ENCODE measurements at places on chromosomes 11 and 22.

GRCh38 chr11:122333467-122333866 is 217.5 kb upstream of the BLID start:
- no peak for DNase-seq

DNA sequence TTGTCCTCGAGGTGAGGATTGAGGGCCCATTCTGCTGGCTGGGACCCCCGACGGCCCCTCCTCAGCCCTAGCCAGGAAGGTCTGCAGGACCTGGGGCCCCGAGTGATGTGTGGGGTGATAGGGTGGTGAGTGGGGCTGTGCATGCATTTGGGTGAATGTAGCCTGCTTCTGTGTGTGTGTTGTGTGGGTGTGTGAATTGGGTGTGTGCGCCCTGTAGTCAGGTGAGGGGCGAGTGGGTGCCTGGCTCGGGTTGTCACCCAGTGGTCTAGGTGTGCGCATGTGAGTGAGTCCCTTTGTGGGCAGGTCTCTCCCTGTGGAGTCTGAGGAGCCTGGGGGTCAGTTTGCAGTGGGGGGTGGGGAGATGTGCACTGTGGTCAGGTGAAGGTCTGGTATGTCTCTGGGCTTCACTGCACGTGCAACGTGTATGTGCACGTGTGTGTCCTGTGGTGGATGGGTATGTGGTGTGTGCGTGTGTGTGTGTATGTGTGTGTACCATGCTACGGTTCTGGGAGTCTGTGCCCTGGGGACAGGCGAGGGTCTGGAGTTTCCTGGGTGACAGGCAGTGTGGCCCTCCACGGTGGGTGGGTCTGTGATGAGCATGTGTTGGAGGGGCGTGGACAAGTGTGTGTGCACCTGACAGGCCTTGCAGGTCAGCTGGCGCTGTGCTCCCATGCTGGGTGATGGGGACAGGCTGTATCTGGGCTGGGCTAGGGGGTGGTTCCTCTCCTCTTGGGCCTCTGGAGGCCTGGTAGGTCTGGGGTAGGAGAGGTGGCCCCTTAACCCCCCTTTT is 1.0 kb downstream of the TMEM151A start:
- DNase-seq, result no peak

DNA sequence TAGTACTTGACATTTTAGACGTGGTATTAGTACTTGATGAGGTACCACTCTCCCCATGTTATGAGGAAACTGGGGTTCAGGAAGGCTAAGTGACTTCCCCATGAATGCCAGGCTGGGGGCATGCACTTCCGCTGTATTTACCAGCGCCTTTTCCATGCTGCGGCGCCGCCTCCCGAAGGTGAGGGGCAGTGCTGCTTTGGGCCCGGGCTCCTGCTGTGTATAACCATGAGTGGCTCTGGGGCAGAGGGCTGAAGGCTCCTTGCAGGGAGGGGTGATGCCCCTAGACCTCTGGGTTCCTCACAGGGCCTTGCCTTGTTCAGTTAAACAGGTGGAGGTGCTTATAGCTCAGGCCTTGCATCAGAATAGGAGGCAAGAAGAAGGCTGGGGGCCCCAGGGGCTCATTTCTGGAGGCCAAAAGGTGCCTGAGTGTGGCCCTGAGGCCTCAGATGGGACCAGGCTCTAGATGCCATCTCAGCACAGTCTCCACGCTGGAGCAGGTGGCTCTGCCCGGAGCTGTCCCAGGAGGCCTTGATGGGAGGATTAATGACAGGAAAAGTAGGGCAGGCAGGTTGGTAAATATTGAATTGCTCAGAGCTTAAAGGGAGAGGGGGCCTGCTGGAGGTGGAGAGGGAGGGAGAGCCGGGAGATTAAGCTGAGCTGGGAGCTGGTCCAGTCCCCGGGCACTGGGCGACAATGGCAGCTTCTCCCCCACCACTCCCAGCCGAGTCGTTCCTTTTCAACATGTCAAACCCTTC is 129.6 kb downstream of the CEP164 start:
- no peak for DNase-seq

DNA sequence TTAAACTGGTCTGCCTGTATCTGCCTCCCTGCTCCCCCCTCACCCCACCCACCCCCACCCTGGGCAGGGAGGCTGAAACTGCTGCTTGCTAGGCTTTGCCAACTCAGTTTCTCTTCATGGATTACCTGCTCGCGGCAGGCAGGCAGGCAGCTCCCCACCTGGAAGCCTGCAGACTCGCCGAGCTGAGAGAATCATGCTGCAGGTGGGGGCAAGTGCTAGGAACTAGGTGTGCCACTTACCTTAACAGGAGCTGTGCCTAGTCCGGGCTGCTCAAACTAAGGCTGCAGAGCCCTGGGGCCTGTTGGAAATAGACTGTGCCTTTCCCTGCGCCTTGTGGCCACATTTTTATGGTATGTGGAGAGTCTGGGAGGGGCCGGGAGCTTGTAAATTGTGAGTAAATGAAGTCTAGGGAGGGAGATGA is 30.3 kb downstream of the MARK2 start:
- DNase-seq, result no peak

GRCh38 chr11:73204711-73205121 is 13.4 kb upstream of the P2RY2 start:
- no peak for DNase-seq

DNA sequence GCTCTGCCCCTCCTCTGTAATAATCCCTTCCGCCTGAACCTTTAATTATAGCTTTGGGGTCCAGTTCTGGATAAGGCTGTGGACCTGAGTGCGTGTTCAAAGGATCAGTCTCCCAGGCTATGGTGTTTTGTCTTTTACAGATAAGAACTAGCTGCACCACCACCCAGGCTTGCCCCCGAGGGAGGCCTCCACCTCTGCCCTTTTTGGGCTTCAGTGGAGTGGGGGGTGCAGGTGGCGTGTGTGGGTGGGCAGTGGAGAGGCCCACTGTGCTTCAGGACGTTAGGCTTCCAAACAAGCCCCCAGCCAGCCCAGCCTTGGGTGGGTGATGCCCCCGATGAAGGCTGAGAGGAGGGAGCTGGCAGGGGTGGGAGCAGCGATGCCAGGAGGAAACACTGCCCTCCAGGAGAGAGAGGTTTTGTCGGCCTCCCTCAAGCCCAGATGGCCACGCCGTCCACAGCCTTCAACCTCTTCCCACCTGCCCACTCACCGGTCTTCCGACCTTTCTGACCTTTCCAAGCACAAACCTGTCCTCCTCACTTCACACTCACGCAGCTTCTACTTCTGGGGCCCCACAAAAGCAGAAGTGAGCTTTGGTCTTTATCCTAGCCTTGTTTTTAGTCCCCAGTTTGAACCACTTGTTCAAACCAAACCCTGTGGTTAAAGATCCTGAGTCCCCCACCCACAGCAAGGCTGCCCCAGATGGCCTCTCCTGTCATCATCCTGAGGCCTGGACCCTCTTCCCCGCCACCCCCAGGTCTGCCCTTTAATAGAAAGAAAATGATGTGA is 20.4 kb downstream of the PSMD13 start:
- DNase-seq, result no peak

DNA sequence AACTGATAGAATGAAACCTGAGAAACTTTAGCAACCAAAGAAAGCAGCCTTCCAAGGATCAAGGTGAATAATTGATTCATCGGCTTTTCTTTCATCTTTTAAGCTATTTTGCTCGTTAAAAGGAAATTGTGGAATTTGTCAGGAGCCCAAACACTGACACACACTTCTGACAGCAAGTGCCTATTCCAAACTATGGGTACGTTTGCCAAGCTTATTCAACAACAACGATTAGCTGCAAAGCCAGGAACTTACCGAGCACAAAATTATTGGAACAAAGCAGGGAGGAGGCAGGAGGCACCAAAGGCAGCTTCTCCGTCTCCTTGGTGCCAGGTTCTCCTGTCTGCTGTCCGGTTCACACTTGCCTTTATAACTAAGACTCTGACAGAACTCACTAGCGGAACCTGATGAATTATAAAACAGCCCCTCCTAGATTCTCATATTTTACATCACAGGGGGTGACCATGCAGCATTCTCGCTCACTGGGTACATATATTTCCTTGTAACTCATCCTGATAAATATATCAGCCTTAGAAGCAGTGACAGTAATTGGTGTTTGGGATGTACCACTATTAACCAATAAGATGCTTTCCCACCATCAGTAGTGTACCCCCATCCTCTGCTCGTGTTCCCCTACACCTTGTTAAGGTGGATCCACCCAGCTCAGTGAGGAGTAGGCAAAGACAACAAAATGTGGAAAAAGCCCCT is 395.9 kb upstream of the CCDC90B start:
- no peak for DNase-seq

DNA sequence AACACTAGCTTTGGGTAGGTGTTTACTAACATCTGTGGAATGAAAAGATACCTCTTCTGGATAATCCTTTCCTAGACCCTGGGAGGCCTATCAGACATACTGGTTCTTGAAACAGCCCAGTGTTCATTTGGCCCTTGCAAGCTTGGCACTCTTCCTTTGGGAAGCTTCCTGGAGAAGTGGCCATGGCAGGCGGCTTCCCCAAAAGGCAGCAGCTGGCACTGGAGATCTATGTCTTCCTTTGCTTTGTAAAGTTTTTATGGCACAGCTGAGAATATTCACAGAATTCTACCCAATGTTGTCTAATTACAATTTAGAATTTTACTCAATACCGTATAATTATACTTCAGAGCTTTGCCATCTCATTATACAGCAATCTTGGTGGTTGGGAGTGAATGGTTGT is 199.2 kb upstream of the C11orf87 start:
- DNase-seq, result no peak

DNA sequence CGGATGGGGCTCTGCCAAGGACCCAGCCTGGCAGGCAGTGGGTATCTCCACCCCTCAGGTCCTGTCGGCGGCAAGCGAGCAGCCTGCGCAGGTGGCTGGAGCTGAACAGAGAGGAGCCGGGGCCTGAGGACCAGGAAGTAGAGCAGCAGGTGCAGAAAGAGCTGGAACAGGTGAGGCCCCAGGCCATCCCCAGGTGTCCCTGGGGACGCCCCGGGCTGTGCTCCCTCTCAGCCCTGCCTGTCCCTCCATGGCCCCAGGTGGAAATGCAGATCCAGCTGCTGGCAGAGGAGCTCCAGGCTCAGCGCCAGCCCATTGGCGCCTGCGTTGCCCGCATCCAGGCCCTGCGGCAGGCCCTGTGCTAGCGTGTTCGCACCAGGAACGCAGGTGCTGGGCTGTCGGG is 44.0 kb downstream of the PISD start:
- DNase-seq, result no peak

- DNase-seq, result no peak
Observed at GRCh38 chr11:103897160-103897936, 139.1 kb upstream of the DDI1 start.

DNA sequence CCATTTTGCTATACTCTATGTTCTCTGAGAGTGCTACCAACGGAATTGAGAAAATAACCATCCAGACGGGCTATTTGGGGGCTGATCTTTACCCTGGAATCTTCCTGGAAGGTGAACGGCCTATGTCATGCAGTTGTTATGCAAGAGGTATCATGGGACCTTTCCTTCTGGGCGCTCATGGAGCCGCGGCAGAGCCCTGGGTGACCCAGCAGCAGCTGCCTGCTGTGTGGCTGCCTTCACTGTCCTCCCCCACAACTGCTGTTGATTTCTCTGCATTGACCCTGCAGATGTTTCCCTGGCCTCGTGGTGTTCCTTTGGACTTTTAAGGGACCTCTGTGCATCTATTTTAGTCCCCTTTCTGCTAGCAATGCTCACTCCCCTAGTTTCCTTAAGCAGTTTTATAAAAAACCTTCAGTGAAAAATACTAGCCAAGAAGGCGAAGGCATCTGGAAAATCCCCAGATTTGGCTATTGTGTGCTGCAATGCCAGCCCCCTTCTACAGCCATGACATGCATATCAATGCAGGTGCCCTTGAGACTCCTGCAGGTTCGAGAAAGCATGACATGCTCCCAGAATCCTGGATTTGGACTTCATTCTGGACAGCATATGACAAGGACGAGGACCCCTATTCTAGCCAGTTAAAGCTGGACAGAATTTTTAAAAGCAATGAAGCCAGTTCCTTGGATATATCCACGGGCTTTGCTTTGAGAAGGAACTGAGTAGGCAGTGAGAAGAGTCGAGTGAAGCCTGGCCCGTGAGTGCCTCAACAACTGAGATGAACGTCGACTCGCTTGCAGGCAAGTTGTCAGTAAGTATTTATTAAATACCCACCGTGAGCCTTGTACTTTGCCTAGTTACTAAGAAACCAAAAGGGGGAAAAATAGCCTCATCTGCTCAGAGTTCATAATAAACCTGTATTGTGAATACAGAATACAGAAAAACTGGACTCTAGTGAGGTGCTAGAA is at the start of gene SLC25A18:
TSS of gene SLC25A18 (plus strand) at position 593 of the 965 bp plus-strand sequence. CDS start 16,447 bp downstream, outside the sequence.
- DNase-seq, result no peak

- no peak for DNase-seq
Observed at GRCh38 chr22:37182949-37183245, 5.2 kb downstream of the C1QTNF6 start.

- no peak for DNase-seq
Observed at GRCh38 chr11:44923115-44923514, 27.6 kb downstream of the TP53I11 start.

- DNase-seq, result no peak
Observed at GRCh38 chr11:45154276-45154675, 7.8 kb downstream of the PRDM11 start.

- DNase-seq, result peak; percentile 100
Observed at GRCh38 chr22:36387959-36388726, at the start of gene MYH9. Gene MYH9, minus strand, starts transcription at chr22:36387967. Its CDS starts 38,731 bp downstream, at chr22:36349236.

- no peak for DNase-seq
Observed at GRCh38 chr22:28896611-28897010, 13.2 kb downstream of the ZNRF3 start.

DNA sequence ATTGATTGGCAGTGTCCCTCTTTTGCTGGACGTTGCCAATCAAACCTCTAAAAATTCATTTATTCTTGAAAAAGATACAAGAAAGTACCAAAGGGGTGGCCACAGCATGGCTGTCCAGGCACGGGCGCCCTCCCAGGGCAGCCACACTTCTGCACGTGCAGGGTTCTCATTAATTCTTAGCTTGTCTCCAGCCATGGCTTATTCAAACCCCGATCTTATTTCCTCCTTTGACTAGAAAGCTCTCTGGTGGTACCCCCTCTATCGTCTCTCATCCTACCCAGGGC is 123.9 kb downstream of the CTTN start:
- DNase-seq, result no peak

GRCh38 chr22:49468487-49469198 is 359.0 kb downstream of the BRD1 start:
- no peak for DNase-seq

- DNase-seq, result no peak
Observed at GRCh38 chr22:26416670-26417276, 12.3 kb upstream of the ASPHD2 start.

- DNase-seq, result no peak
Observed at GRCh38 chr22:26756675-26757293, 99.4 kb downstream of the MIAT start.

Measured in DND-41 (cell line).